ENCODE measurements at places on chromosomes 1 and 21.

- DNase-seq: no peak
These were observed 63.9 kb downstream of the WDR64 start for GRCh38 chr1:241715956-241716355.

- DNase-seq: no peak
These were observed 93.8 kb downstream of the MTR start for GRCh38 chr1:236888903-236889302.

- no peak for DNase-seq
These were observed 167.3 kb downstream of the PBX1 start for GRCh38 chr1:164726235-164726634.

- no peak for DNase-seq
These were observed 106.0 kb downstream of the CLIC6 start for GRCh38 chr21:34774750-34775149.

GRCh38 chr1:59018446-59018845, 234.6 kb upstream of the JUN start:
- no peak for DNase-seq

- DNase-seq: no peak
These were observed 585.8 kb downstream of the ADGRL2 start for GRCh38 chr1:82386365-82387011.

DNA sequence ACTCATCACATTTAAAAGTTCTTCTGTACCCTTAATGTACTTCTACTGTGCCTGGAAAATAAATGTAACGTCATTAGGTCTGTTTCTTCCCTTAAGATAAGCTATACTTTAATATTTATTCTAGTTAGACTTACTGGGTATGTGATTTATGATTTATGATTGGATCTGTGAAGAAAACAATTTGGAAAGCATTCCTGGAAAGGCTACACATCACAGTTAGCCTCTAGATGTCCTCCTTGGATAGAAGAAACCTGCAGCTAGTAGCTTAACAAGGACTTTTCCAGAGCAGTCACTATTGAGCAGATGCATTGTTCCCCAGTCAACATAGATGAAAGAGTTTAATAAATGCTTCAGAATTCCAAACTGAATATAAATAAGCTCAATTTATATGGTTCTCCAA, 22.2 kb upstream of the ABL2 start:
- DNase-seq: no peak

DNA sequence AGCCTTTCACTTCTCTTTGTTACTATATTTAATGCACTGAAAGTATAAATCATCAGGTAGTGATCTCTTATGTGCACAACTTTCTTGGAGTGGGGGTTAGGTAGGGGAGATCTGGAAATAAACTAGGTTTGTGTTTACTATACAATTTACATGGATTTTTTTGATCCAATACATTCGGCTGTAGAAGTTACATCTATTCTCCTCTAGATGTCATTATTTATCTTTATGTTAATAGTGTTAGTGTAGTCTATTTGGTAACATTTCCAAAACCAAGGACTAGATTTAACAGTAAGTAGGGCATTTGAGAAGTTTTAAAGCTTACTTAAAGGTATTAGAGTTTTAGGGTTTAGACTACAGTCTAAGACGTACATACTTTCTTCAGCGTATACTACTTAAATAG, 5.4 kb downstream of the VPS45 start:
- no peak for DNase-seq

DNA sequence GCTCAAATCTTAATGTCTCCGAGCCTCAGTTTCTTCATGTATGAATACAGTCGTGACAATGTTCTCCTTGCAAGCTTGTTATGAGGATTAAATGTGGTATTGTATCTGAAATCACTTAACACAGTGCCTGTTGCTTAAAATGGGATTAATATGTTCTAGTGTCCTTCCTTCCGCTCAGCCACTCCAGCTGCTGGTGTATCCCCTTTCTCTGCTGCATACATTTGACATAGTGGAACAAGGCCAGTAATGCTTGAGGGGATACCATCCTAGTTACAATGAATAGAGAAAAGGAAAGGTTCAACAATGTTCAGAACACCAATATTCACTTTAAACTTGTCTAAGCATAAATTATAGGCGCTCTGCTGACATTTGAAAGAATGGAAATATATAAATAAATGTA, 64.0 kb downstream of the PROX1 start:
- DNase-seq: no peak

DNA sequence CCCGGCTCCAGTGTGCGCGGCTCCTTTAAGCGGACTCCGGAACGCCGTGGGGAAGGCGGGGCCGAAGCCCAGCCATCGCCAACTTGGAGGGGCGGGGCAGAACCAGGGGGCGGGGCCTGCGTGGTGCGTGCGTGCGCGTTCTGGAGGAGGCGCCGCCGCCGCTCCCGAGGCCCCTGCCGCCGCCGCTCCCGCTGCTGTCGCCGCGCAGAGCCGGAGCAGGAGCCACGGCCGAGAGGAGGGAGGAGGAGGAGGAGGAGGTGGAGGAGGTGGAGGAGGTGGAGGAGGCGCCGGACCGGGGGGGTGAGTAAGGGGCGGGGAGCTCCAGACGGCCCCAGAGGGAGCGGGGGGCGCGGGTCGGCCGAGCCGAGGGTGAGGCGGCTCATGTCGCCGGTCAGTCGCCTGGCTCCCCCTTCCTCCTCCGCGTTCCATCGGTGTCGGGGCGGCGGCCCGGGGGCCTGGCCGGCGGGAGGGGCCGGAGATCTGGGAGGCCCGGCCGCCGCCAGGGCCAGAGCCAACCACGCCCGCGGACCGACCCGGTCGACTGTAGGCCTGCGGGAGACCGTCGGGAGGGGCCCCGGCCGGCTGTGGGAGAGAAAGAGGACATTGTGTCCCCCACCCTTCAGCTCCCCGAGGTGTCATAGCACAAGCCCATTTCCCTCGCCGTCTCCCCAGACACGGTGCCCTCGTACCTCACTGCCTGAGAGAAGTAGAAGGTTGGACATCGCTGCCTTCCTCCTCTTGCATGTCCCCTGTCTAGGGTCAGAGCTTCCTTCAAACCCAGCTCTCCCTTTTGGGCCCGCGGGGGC, at the start of gene RAP1A:
TSS of gene RAP1A (plus strand) at position 155 of the 806 bp plus-strand sequence. CDS start 71,572 bp downstream, outside the sequence.
- DNase-seq: peak; percentile 94

- no peak for DNase-seq
These were observed 455.8 kb upstream of the VAMP3 start for GRCh38 chr1:7315316-7315715.

DNA sequence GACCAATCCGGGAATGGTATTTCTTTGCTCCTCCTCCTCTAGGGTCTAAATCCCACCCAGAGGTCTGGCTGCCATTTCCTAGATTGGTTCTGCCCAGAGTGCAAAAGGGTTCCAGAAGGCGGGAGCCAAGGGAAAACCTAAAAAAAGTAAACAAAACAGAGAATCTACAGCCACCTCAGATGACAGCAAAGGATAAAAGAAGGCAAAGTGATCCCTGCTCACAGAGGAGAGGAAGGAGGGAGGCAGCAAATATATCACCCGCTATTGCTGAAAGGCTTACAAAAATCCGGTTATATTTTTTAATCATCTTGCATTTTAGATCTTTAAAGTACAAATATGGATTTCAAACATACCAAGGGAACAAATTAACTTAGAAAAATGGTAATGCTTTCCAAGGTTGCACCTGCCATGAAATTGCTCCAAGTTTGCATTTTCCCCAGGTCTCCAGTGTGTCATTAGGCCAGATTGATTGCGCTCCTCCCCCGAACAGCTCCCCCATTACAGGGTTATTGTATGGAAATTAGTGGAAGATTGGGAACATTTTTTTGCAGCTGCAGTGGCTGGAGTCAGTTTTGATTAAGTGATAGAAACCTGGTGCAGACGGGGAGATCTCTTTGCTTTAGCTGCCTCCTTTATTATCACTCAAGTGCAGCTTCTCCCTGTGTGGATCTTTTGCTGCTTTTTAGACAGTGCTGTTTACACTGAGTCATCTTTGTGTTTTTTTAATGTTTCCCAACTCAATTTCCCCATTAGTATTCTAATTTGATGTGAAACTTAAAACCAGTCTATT, 280.5 kb upstream of the CAMK1G start:
- no peak for DNase-seq

- DNase-seq: no peak
These were observed 13.2 kb downstream of the NAV1 start for GRCh38 chr1:201551877-201552731.

GRCh38 chr1:230509281-230509977, 83.3 kb upstream of the PGBD5 start:
- DNase-seq: no peak

- DNase-seq: no peak
These were observed 13.7 kb upstream of the TENT5C start for GRCh38 chr1:117592155-117592554.

GRCh38 chr1:229368347-229368746, 25.5 kb upstream of the CCSAP start:
- no peak for DNase-seq

DNA sequence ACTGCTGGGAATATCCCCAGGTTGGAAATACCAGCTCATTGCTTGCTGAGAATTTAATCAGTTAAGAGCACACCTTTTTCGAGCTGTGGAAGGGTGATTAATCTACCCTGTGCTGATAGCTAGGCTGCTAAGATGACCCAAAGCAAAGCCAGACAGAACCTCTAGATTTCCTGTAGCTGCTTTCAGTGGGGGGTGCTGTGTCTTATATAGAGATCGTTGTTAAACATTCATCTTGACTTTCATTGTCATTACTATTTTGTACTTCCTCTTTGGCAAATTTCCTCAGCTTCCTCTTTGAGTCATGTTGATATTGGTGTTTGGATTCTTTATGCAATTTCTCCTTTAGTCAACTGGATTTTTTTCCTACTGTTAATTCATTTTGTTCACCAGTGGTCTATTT, 155.3 kb downstream of the DISC1 start:
- DNase-seq: no peak

DNA sequence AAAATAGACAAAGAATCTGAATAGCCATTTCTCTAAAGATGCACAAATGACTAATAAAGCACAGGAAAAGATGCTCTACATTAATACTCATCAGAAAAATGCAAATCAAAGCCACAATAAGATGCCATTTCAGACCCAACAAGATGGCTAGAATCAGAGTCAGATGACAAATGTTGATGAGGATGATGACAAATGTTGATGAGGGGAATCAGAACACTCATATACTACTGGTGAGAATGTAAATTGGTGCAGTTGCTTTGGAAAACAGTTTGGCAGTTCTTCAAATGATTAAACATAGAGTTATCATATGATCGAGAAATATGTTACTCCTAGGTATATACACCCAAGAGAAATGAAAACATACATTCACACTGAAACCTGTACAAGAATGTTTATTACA, 33.9 kb downstream of the LRRC40 start:
- DNase-seq: no peak

GRCh38 chr1:77100875-77101274, 118.4 kb downstream of the PIGK start:
- DNase-seq: no peak

DNA sequence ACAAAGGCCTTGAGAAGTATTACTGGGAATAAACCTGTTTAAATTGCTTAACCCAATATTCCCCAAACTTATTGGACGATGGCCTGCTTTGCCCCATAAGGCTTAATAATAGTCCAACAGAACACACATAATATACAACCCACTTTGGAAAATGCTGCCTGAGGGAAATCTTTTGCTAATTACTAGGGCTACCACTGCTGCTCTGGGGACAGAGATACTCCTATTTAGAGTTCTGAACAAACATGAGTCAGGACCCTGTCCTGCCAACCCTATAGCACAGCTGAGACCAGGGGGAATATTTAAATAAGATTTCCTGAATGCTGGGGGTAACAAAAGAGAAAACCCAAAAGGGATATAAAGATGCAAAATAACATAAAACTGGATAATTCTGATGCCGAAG, 139.1 kb downstream of the BRINP2 start:
- DNase-seq: no peak

- DNase-seq: no peak
These were observed 151.7 kb downstream of the PCP4 start for GRCh38 chr21:40018871-40019475.

DNA sequence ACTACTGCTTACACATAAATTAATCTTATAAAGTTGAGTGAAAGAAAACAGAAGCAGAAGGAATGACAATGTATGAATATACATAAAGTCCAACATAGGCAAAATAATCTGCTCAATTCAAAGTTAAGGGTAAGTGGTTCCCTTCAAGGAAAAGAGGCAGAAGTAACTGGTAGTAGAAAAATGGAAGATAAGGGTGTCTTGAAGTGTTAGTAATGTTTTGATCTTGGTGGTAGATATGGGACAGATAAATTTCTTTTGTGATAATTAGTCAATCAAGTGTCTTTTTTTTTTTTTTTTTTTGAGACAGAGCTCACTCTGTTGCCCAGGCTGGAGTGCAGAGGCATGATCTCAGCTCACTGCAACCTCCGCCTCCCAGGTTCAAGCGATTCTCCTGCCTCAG, 12.7 kb downstream of the USP48 start:
- DNase-seq: no peak

DNA sequence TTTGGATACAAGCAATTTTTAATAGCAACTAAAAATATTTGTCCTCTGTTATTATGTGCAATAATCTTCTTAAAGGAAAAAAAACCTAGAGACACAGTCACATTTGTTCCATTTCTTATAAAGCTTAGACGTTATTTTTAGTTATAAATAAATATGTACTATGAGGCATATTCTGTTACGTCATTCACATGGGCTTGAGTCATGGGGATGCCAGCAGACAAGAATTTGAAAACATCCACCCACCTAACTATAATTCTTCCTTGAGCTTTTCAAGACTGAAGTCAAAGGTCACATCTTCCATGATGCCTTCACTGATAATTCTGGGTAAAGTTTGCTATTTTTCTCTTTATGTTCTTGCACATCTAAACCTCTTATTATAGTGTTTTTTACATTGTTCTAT, 268.8 kb downstream of the KCTD3 start:
- DNase-seq: no peak

DNA sequence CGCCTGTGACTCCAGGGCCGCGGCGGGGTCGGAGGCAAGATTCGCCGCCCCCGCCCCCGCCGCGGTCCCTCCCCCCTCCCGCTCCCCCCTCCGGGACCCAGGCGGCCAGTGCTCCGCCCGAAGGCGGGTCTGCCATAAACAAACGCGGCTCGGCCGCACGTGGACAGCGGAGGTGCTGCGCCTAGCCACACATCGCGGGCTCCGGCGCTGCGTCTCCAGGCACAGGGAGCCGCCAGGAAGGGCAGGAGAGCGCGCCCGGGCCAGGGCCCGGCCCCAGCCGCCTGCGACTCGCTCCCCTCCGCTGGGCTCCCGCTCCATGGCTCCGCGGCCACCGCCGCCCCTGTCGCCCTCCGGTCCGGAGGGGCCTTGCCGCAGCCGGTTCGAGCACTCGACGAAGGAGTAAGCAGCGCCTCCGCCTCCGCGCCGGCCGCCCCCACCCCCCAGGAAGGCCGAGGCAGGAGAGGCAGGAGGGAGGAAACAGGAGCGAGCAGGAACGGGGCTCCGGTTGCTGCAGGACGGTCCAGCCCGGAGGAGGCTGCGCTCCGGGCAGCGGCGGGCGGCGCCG, at the start of gene SIM2:
TSS of gene SIM2 (plus strand) at position 135 of the 565 bp plus-strand sequence. CDS start 632 bp downstream, outside the sequence.
- DNase-seq: no peak

DNA sequence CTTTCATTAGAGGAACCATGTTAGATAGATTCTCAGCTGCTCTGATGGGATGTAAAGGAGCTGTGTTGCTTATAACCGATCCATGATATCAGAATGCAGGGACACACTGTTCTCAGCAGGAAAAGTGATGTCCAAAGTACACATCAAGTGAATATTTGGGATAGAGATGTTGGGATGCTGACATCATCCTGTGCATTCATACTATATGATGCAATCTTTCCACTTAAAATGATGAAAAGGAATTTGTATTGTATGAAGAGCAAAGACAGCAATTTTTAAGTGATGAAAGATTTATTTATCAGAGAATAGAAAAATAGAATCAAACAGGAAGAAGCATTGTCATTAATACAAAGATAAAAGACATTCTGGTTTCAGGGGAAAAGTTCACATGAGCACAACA, 110.1 kb downstream of the ERG start:
- DNase-seq: no peak

GRCh38 chr1:157363660-157364140, 188.6 kb downstream of the FCRL5 start:
- no peak for DNase-seq

Measured in activated CD4-positive, CD25-positive, alpha-beta regulatory T cell (primary cell).